Mononuclear cell (primary cell): ENCODE measurements at places on chromosomes 12 and 14. TPM values are rescaled to one million over a fixed set of nuclear protein-coding genes. Genes with fewer than 3 reads are reported as not detected.

Gene SDR9C7
- not detected for total RNA-seq

Gene CLEC1A
- total RNA-seq, result 0.10 TPM

Gene SPTB
- 1.5 TPM for total RNA-seq

Gene KRT71
- total RNA-seq, result not detected

Gene CD4
- 94.3 TPM for total RNA-seq

Gene FAM186B
- 0.84 TPM for total RNA-seq

Gene SERPINA4
- total RNA-seq, result 0.10 TPM

Gene SLC25A21
- not detected for total RNA-seq

Gene STAC3
- 3.1 TPM for total RNA-seq

Gene KCNA5
- total RNA-seq, result 0.10 TPM

Gene ESR2
- total RNA-seq, result 1.3 TPM

Gene PTPRO
- total RNA-seq, result 3.4 TPM

Gene ZNF641
- total RNA-seq, result 19.9 TPM

Gene TOMM20L
- total RNA-seq, result 1.9 TPM

Gene CDCA3
- total RNA-seq, result 0.10 TPM

Gene SLC10A1
- not detected for total RNA-seq

Gene RD3L
- total RNA-seq, result 0.21 TPM

Gene FZD10
- total RNA-seq, result not detected

Gene EPYC
- total RNA-seq, result not detected

Gene ATP5F1B
- total RNA-seq, result 253 TPM

Gene DACT1
- total RNA-seq, result 4.5 TPM

Gene RAPGEF3
- 0.42 TPM for total RNA-seq

Gene TSPAN19
- total RNA-seq, result not detected

Gene PTPRR
- not detected for total RNA-seq

Gene GUCY2C
- not detected for total RNA-seq

Gene MED6
- total RNA-seq, result 96.3 TPM

Gene ARHGDIB
- total RNA-seq, result 1,170 TPM

Gene SLC6A15
- total RNA-seq, result not detected

Gene ACOT4
- 0.42 TPM for total RNA-seq

Gene RDH16
- 0.42 TPM for total RNA-seq

Gene EGLN3
- 2.3 TPM for total RNA-seq

Gene DTX3
- total RNA-seq, result 12.6 TPM

Gene HOXC9
- total RNA-seq, result not detected

Gene TSPAN8
- not detected for total RNA-seq

Gene ITGA7
- 2.0 TPM for total RNA-seq

Gene RNASE7
- total RNA-seq, result not detected

Gene LRFN5
- total RNA-seq, result not detected

Gene MANSC4
- not detected for total RNA-seq

Gene PLEKHG7
- total RNA-seq, result 0.42 TPM

Gene INSM2
- not detected for total RNA-seq
